ENCODE measurements at places on chromosomes 3 and 15.
A peak's percentile ranks its signal among the peaks of the same experiment; 100 is the strongest.

- DNase-seq: peak; percentile 13
Observed at GRCh38 chr15:67784090-67784781, 41.1 kb upstream of the SKOR1 start.

GRCh38 chr15:39427705-39428104 is 153.2 kb upstream of the THBS1 start:
- DNase-seq: no peak

DNA sequence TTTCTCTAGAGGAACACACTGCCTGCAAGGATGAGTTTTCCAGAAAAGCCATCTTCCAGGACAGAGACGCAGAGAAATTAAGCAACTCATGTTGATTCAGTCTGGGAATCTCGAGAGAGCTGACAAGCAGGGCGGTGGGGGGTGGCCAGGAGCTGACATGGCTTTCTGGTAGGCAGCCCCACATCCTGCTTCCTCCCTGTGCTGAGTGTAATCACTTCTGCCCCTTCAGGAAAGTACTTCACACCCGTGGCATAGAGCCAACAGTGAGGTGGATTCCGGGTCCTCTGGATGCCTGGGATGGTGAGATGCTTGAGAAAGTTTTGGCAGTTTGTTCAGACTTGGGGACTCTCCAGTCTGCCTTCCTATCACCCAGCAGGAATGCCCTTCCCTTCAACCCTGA is 221.1 kb downstream of the SLCO3A1 start:
- DNase-seq: peak; percentile 33

- DNase-seq: no peak
Observed at GRCh38 chr3:56365905-56366640, 102.2 kb downstream of the ERC2 start.

DNA sequence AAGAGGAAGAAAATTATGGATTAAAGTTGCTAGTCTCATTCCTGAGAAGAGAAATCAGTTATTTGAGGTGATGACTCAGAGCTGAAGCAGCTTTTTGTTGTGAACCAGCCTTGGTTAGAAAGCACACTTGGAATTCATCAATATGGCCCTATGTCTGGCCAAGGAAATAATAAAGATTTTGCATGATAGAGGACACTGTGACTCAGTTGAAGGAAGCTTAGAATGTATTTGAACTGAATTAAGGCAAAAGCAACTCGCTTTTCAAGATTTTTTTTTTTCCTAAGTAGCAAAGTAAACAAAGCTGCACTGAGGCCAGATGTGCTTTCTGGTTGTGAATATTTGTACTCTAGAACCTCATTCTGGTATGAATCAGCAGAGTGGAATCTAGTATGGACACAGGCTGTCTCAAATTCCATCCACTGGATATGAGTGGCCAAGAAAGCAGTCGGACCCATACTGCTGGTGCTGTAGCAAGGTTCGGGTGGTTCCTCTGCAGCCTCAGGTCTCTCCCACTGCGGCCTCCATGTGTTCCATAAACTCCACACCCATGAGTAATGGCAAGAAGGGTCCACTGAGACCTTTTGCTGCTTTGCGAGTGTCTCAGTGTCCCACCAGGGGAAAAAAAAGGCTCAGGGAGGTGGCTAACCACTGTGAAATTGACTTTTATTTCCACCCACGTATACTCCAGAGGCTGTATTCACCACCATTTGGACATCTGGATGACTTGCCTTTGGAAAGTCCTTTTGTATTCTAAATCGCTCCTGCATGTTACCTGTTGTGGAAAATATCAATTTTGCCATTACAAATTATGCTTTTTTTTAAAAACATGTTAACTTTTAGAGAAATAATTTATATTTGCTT is 53.1 kb downstream of the TGFBR2 start:
- DNase-seq: no peak

GRCh38 chr3:156519758-156520162 is 35.2 kb downstream of the SSR3 start:
- no peak for DNase-seq

DNA sequence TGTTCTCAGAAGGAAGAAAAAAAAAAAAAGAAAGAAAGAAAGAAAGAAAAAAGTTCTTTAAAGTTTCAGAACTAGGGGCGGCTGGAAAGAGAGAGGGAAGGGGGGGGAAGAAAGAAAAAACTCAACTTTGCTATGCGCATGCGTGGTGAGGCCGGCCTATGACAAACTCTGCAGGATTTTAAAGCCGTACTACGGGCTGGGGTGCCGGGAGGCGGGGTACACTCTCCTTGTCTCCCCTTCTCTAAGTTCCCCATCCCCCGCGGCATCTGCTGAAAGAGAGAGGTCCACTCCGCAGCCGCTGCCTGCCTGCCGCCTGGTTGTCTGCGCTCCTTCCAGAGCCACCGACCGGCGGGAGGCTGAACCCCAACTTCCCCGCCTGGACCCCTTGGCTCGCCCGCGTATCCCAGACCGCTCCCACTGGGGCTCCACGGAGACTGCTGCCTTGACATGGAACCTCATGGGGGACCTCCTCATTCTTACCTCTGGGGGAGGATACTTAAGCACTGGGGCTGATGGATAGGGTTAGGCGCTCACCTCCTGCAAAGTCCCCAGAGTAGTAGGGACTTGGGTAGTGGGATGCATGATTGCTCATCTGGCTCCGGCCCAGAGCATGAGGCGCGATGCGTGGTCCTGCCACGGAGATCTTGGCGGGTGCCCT is 1.4 kb upstream of the WNT5A start:
- no peak for DNase-seq
